Activated CD4-positive, alpha-beta memory T cell treated with anti-CD3 and anti-CD28 coated beads, Interleukin-2, amount 10 ng/mL, durations not matched to agents 7 days and 5 days (primary cell): ENCODE measurements at places on chromosomes 1 and 21.
A peak's percentile ranks its signal among the peaks of the same experiment; 100 is the strongest.

DNA sequence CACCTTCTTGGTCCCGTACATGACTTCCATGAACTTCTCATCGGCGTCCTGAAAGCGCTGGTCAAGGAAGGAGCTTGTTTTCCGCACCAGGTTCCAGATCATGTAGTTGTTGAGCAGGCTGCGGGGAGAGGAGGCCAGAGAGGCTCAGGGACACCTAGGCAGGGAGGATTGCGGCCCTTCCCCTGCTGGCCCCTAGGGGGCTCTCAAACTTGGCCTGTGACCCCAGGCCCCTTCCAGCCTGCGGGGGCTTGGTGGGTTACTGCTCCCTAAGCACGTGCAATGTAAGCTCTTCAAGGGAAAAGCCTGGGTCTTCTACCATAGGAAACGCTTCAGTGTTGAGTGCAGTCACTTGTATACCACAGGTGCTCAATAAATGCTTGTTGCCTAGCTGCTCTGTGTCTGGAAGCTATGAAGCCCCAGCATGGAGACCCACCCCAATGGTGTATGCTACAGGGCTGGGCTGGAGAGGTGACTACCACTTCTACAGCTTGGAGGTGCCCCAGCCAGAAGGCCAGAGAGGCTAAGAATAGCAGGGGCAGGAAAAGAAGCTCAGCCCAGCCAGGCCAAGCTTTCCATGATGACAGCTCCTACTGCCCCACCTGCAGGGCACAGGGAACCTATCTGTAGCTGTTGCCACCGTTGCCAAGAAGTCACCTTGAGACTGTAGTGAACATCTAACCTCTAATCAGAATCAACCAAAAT is 45.1 kb downstream of the ECE1 start:
- DNase-seq: no peak

DNA sequence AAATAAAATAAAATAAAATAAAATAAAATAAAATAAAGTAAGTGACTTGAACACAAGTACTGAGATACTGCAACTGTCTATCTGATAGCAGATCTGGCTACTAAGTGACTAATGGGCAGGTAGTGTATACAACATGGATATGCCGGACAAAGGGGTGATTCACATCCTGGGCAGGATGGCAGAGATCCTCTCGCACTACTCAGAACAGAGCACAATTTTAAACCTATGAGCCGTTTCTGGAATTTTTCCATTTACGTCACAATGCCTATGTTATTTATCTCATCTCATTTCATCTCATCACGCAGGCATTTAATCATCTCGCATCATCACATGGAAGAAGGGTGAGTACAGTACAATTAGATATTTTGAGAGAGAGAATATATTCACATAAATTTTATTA is 233.3 kb upstream of the COA6 start:
- DNase-seq: no peak

- DNase-seq: no peak
Measured at GRCh38 chr21:46604329-46604974, 430 bp downstream of the S100B start.

- DNase-seq: no peak
Measured at GRCh38 chr1:111821121-111821745, 65.5 kb downstream of the DDX20 start.

GRCh38 chr1:91501523-91501851 is 836 bp downstream of the CDC7 start:
- DNase-seq: no peak

- DNase-seq: no peak
Measured at GRCh38 chr1:18326211-18326897, 154.4 kb upstream of the KLHDC7A start.

GRCh38 chr21:45767071-45768006 is 123.8 kb downstream of the PCBP3 start:
- no peak for DNase-seq

DNA sequence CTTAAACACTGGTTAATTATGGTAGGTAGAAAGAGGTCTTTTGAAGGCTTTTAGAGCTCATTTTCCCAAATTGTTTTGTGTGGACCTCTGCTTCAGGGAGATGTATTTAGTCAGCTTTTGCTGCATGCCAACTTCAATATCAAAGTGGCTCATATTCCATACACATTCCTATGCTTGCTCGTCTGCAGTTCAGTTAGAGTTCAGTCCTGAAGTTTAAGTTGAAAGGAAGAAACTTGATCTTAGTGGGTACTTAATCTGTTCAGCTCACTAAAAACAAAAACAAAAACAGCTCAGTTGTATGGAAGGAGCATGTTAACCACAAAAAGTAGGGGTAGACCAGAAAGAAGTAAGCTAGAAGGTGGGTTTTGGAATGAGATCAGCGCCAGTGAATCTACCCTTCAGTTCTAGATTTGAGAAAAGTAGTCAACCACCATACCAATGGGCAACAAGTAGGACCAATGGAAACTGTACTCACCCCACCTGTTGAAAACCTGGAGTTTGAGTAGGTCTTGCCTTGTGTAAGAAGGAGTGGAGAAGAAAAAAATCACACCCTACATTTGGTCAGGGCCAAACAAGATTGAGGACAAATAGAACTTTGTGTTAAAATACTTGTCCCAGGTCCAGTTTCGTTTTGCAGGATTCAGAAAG is 58.0 kb downstream of the LEPR start:
- DNase-seq: no peak

DNA sequence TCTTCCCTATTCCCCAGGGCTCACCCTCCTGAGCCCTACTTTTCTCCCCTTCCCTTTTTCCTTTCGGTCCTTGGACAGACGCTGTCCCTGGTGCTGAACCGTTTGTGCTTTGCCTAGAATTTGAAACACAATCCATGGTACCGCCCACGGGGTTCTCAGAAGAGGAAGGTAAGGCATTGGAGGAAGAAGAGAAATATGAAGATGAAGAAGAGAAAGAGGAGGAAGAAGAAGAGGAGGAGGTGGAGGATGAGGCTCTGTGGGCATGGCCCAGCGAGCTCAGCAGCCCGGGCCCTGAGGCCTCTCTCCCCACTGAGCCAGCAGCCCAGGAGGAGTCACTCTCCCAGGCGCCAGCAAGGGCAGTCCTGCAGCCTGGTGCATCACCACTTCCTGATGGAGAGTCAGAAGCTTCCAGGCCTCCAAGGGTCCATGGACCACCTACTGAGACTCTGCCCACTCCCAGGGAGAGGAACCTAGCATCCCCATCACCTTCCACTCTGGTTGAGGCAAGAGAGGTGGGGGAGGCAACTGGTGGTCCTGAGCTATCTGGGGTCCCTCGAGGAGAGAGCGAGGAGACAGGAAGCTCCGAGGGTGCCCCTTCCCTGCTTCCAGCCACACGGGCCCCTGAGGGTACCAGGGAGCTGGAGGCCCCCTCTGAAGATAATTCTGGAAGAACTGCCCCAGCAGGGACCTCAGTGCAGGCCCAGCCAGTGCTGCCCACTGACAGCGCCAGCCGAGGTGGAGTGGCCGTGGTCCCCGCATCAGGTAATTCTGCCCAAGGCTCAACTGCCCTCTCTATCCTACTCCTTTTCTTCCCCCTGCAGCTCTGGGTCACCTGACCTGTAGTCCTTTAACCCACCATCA is 10.4 kb downstream of the BCAN start:
- DNase-seq: peak; percentile 38

DNA sequence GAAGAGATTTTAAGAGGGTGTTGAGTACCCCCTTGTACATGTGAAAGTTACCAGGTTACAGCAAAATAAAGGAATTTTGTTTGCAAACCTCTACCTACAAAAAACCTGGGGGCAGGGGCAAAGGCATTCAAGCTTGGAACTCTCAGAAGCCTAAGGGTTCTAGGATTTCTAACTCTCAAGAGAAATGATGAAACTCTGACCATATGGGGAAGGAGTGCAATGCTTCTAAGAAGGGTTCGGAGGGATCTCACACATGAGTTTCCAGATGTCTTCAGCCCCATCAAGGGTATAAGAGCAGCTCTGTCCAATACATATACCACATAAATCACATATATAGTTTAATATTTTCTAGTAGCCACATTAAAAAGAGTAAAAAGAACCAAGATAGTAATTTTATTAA is 7.3 kb upstream of the FCGR2A start:
- DNase-seq: no peak

DNA sequence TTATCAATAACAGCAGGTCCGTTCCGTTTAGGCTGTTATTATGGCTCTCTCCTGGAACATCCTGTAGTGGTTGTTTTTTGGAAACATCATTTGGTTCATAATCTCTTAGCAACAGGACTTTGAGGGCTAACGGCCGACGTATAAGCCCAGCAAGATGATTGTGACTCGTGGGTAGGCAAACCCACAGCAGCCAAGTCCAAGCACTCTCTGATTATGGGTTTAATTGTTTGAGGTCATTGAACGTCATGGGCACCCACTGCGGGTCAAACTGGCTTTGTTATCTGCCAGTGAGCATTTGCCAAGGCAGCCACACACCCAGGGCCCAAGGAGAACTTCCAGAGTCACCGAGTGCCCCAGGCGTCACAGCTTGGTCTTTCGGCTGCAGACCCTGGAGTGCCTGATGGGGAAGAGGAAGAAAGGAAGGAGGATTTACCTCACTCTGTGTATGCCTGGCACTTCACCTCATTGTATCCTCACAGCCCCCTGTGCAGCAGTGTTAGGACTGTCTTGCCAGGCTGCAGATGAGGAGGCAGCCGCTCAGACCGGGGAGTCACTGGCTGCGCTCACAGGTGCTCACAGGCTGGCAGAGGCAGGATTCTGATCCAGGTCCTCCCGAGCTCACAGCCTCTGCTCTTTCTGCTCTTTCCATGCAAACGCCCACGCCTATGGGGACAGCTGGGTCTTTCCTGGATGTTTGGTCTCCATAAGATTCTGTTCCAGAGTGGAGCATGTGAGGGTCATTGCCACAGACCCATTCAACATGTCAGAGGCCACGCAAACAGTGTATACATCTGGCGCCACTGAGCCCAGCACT is 30.8 kb upstream of the EPS8L3 start:
- DNase-seq: peak; percentile 14

GRCh38 chr1:64474665-64475439 is 4.9 kb downstream of the CACHD1 start:
- no peak for DNase-seq

DNA sequence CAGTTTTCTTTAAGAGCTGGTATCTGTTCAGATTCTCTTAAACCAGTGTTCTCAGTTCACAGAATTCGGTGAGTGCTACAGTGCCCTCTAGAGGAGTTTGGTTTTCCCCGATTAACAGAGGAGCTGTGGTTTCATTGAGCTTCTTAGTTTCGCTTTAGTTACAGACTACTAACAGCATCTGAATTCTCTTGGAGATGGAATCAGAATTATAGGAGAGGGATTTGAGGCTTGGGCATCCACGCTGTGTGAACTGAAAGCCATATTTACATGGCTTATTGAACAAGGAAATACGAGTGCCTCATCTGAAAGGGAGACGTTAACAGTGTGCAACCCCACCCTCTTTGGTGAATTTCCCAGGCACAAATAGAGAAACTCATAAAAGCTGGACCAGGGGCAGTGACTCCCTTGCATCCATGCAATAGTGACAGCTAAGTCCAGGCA is 202.0 kb downstream of the USH2A start:
- DNase-seq: no peak
